ENCODE measurements at places on chromosomes 2 and 18. TPM values are rescaled to one million over a fixed set of nuclear protein-coding genes. Genes with fewer than 3 reads are reported as not detected.

NOSTRIN gene
- 9.2 TPM for total RNA-seq

RIT2 gene
- not detected for total RNA-seq

FZD7 gene
- 22.4 TPM for total RNA-seq

DNAH7 gene
- total RNA-seq, result 0.31 TPM

FBXO41 gene
- total RNA-seq, result 0.09 TPM

LYPD6B gene
- total RNA-seq, result not detected

KCNG2 gene
- total RNA-seq, result 0.44 TPM

PLCL1 gene
- total RNA-seq, result 13.4 TPM

NEU2 gene
- not detected for total RNA-seq

RAB6C gene
- 0.09 TPM for total RNA-seq

PAPOLG gene
- total RNA-seq, result 12.9 TPM

AKAIN1 gene
- total RNA-seq, result 0.18 TPM

SPC25 gene
- 5.3 TPM for total RNA-seq

TFCP2L1 gene
- under 0.01 TPM for total RNA-seq

ZNF396 gene
- 1.3 TPM for total RNA-seq

DYSF gene
- 51.6 TPM for total RNA-seq

TMEM198 gene
- total RNA-seq, result 1.2 TPM

EFHD1 gene
- 7.0 TPM for total RNA-seq

DYNC2LI1 gene
- total RNA-seq, result 22.3 TPM

INHA gene
- total RNA-seq, result 0.27 TPM

SEH1L gene
- total RNA-seq, result 16.6 TPM

UGT1A3 gene
- total RNA-seq, result not detected

All from muscle of leg (tissue), 16 donors.